ELR (cell line): ENCODE measurements at places on chromosomes 11 and 22.

DNA sequence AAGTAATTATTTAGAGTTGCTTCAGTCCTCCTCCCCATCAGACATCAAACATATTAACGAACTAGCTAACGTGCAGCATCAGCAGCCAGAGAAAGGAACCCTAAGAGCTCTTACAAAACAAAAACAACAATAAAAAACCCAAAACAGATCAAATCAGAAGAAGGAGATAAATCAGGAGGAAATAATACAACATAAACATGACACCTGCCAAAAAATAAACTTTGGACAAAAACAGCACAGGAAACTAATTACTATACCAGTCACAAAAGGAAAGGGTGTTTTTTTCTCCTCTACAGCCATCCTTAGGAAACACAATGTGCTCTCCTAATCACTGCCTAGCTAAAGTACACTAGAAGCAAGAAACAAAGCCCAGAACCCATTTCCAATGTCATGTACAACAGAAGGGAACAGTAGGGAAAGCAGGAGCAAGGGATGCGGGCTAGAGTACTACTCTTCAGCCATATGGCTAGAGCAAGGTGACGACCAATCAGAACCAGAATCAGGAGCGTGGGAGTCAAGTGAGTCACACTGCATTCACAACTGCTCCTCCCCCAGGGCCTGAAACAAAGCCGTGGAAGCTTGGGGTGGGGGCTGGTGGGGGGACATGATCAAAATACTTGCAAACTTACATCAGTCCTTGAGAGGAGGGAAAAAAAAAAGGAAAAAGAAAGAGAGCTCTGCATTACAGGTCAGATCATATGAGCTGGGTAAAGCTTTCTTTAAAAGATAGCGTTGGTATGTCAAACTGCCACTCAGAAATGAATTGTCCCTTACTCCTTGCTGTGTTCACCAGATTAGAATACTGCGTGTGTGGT lies 60.4 kb downstream of the LARGE2 start:
- peak; percentile 79 for DNase-seq

DNA sequence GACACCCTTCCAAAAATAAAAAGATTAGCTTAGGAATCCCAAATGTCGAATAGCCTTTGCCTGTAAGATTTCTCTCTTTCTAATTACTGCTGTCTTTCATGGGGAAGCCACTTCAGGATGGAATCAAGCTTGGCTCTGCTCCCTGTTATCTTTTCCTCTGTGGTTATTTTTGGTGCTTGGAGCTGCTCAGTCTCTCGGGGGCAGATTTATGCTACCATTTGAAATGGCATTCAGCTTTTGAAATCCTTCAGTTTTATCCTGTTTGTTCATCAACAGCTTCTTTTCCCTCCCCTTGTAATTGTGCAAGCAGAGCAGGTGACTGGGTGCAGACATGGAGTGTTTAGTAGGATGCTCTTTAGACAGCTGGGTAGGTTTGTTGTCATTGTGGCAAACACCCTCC lies 111.0 kb downstream of the DBX1 start:
- no peak for DNase-seq

DNA sequence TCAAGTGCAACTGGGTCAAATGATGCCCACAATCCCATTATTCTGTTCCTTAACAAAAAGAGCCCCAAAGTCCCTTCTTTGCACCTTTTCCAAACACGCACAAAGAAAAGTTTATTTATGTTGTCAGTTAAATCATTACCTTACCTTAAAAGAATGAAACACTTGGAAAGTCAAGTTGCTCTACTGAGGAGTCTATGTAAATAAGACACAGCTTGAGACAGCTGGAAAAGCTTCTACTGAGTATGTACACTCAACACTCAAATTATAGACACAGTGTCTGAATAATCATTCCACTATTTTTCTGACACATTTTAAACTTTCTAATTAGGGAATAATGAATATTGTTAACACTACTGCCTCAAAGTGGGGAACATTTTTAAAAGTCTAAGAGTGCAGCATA lies 21.6 kb upstream of the PHLDA2 start:
- DNase-seq: no peak

- DNase-seq: peak; percentile 61
Measured at GRCh38 chr11:100574894-100575769, 112.0 kb upstream of the ARHGAP42 start.

- DNase-seq: no peak
Measured at GRCh38 chr11:99383648-99384245, 363.0 kb downstream of the CNTN5 start.

GRCh38 chr11:47160753-47161133 lies 15.9 kb downstream of the ARFGAP2 start:
- DNase-seq: no peak

- no peak for DNase-seq
Measured at GRCh38 chr11:115678942-115679341, 174.7 kb upstream of the CADM1 start.

DNA sequence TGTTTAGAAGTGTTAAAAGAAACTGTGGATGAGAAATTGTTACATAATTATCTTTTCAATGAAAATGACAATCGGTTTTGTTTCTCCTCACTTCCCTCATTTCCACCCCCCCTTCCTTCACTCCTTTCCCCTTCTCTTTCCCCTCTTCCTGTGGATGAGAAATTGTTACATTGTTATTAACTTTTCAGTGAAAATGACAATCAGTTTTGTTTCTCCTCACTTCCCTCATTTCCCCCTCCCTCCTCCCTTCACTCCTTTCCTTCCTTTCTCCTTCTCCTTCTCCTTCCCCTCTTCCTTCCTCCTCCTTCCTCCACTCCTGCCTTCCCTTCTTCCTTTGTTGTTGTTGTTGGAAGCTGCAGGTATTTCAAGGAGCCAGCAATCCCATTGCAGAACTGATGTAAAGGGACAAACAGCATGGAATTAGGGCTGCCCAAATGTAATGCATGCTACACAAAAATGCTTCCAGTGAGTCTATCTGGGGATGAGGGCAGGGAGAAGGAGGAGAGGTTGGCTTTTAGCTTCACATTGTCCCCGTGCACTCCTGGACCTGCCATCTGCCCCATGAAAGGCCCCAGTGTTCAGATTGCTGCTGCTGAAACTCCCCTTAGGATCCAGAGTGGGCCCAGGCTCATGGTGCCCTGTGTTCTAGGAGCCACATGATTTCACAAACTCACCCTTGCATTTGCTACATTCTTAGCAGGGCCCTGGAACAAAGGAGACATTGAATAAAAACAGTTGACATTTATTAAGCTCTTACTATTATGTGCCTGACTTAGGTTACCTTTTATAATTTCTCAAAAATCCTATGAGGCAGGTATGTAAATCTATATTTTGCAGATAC lies 133.0 kb upstream of the TIMP3 start:
- DNase-seq: no peak
